ENCODE measurements at places on chromosomes 3 and 15.

DNA sequence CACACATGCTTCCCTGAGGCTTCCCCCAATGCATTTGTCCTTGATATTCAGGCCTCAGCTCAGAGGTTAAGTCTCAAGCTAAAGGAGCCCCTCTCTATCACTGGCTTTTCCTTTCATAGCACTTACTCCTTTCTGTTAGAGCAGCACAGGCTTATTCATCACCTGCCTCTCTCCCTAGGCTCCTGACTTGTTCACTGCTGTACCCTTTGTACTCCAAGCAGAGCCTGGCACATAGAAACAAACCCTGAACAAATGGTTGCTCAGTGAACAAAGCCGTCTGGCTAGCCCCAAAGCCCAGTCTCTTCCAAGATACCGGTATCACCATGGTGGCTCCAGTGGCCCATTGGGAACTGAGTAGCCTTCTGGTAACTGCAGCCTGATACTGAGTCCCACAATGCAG, 231.1 kb upstream of the TRIM42 start:
- peak; percentile 93 for ATAC-seq

GRCh38 chr15:69659454-69660050, 206.9 kb downstream of the RPLP1 start:
- ATAC-seq = no peak

DNA sequence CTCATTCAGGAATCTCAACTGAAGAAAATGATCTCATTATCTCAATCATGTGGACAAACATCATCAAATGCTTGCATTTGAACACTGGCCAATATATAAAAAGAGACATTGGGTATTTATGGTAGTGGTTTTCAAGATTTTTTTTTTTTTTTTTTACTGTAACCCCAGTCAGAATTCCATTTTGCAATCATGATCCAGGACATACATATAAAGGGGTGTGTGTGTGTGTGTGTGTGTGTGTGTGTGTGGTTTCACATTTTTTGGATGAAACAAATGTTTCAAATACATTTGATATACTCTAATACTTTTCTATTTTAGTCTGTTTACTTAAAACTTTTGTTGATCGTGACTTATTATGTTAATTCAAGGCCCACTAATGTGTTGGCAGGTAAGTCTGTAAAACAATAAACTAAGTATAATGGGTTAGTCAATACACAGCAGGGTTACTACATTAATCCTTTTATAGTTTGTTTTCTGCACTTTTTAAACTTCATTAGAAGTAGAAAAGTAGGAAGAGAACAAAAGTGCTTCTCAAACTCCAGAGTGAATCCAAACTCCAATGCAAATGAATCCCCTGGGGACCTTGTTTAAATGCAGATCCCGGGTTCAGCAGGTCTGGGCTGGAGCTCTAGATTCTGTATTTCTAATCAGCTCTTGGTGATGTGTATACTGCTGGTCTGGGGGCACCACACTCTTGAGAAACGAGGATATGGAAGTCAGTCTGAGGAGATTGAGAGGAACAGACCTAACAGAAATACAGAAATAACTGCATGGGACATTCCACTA, 17.6 kb downstream of the THRB start:
- ATAC-seq = no peak

- no peak for ATAC-seq
Measured at GRCh38 chr15:64193971-64194370, 31.1 kb upstream of the PPIB start.

DNA sequence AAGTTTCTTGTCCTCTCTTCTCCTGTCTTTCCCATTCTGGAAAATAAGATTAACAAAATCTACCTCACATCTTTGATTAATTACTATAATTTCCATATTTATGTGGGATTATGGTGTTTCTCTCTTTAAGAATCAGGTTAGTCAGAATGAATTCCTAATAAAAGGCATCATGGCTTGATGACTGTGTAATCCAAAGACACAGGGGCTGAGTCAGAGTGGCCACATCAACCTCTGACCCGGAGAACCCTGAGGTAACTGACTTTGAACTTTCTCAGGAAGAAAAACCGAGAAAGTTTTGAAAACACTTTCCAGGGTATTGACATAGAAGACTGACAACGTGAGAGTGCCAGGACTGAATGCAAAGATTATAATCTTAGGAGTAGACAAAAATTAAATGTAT, 170.3 kb upstream of the MCTP2 start:
- ATAC-seq = no peak

DNA sequence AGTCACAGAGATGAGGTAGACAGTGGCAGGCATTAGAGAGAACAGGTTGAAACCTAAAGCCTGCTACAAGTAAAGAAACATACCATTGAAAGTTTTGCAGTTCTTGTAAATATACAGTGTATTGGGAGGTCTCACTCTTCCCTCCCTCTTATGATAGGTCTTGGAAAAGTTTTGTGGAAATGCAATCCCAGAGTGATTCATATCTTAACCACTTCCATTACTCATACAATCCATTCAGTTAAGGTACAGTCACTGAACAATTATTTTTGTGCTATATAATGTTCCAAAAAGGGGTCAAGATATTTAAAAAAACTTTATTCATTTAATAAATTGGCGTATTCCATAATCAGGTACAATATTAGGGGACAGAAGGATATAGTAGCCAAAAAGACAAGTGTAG, 737.7 kb upstream of the ALCAM start:
- ATAC-seq = no peak

DNA sequence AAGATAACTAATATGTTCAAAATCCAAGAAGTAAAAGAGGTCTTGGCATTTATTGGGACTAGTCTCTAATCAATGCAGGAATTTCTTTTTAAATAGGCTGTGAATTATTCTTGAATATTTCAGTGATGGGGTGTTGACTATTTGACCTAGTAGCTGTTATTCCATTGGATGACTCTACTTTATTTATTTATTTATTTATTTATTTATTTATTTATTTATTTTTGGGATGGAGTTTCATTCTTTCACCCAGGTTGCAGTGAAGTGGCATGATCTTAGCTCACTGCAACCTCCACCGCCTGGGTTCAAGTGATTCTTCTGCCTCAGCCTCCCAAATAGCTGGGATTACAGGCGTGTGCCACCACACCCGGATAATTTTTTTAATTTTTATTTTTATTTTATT, 1227.8 kb downstream of the ZPLD1 start:
- ATAC-seq = no peak

- ATAC-seq = no peak
Measured at GRCh38 chr15:64423970-64424369, 36.3 kb downstream of the TRIP4 start.

DNA sequence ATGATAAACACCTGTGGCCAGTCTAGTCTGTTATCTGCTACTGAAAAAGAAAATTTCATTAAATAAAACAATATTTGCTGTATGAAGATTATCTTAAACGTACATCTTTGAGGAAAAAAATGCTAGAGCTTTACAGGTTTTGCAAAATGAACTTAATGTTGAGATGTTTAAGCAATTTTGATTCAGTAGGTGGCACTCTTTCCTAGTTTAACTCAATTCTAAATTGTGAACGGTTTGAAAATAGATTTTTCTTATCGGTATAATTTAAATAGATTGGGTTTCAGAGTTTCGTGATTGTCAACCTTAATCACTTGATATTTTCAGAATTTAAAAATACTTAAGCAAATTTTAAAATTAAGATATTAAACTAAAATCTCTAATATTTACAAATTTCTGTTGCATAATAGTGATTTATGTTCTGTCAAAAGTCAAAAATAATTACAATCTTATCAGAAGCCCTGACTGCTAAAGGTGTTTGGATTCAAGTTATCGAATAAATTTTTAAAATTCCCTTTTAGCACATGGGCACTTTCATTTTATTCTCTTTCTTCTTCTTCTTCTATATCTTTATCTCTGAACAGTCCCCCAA, 7.0 kb upstream of the RNF111 start:
- ATAC-seq = no peak

DNA sequence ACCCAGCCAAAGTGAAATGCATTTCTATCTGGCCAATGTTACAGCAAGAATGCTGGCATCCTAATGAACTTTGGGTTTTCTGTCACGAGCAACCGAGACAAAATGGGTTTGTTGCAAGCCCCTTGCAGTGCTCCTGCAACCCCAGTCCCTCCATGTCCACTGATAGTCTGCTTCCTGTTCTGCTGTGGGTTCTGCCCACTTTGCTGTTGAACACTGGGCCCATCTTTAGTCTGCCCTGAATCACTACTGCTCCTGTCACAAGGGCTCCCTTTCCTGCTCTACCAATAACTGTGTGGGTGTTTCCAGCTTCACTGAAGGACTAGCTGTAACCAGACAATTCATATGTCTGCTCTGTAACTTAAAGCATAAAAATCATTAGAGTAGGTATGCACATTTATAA, 12.7 kb upstream of the OXSR1 start:
- ATAC-seq = no peak

- ATAC-seq = no peak
Measured at GRCh38 chr3:149726716-149727407, 25.4 kb downstream of the COMMD2 start.

DNA sequence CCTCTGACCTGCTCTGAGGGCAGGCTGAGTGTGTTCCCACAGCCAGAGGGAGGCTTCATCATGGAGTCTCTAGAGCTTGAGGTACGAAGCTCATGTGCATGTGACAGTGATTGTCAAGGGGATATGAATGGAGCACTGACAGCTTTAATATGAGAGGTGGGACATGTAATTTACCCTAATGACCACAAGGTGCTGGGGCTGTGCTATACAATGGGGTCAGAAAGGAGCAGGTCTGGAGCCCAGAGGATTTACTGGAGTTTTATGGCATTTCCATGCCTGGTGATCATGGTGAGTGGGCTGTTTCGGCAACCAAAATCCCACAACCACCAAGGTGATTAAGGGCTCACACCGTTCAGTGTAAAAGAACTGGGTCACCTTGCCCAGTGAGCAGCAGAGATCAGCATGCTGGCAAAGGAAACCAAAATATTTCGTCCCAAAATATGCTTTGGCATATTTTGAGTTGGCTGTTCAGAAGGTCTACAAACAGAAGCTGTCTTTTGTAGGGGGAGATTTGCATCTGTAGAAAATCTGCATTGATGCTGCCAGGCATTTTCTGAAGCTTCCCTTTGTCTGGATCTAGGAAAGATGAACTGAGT, 40.1 kb upstream of the RASGRF1 start:
- ATAC-seq = no peak

GRCh38 chr3:25480811-25481210, 52.7 kb downstream of the RARB start:
- no peak for ATAC-seq

- ATAC-seq = no peak
Measured at GRCh38 chr3:23377928-23378672, 175.0 kb downstream of the UBE2E2 start.

DNA sequence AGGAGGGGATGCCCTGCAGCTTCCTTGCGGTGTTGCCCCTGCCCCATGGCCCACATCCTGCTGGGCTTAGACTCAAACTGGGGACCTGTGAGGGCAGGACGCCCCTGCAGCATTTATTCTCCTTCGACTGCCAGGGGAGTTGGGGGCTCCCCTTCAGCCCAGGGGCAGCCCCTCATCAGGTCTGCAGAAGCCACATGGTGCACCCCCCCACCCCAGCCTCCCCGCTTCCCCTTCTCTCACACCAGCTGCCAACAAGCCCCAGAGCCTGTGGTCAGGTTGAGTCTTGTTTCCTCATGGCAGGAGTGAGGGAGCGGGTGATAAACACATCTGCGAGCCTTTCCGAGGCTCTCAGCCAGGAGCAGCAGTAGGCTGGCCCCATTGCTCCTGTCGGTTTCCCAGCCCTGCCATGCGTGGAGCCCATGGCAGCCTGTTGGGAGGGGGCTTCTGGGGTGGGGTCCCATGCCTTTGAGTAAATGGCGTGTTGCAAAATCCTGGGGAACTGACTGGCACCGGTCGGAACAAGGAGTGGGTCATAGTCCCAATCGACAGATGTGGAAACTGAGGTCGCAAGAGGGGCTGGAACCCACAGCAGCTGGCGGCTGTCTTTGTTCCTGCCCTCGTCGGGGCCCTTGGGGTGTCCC, 27.8 kb downstream of the WNT7A start:
- ATAC-seq = no peak

DNA sequence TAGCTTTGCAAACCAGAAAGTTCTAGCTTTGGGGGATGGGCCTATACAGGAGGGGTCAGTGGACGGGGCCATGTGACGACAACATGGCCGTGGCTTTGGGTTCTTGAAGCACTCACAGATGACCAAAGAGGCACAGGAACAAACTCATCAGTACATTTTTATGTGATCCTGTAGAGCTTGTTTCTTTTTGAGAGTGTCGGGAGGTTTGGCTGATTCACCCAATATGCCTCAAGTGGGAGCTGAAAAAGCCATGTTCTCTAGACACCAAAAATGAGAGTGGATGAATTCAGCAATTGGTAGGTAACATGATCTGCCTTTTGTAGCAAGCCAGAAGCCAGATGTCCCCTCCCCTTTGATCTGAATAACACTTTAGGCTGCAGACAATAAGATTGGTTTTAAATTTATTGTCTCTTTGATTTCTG, 30.1 kb downstream of the GREM1 start:
- no peak for ATAC-seq

DNA sequence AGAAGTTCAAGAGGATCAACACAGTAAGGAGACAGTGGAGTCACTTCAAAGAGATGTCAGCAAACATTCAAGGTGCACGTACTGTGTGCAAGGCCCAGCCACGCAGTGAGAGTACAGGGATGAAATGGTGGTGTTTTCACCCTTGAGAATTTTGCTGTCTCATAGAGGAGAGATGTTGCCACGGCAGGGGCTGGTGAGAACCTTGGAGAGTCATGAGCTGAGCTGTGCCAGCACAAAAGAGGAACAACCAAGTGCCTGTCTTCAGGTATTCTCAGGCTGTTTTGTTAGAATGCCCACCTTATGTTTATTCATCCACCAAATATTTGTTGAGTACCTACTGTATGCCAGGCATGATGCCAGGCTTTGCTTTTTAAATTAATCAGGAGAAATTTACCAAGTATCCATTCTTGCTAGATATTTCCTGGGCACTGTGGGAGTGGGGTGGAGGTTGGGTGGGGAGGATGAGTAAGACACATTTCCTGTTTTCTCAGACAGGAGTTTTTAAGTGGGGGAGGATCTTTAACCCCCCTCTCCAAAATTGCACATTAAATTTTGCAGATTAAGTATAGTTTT, 72.6 kb downstream of the SLC6A11 start:
- no peak for ATAC-seq

GRCh38 chr3:39753391-39753790, 56.0 kb upstream of the MYRIP start:
- no peak for ATAC-seq

DNA sequence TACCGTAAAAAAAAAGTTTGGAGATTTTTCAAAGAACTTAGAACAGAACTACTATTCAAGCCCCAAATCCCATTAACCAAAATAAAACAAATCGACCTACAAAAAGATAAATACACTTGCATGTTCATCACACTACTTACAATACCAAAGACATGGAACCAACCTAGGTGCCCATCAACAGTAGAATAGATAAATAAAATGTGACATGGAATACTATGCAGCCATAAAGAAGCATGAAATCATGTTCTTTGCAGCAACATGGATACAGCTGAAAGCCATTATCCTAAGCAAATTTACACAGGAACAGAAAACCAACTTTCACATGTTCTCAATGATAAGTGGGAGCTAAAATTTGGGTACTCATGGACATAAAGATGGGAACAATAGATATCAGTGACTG, 768.7 kb downstream of the ROBO1 start:
- no peak for ATAC-seq

DNA sequence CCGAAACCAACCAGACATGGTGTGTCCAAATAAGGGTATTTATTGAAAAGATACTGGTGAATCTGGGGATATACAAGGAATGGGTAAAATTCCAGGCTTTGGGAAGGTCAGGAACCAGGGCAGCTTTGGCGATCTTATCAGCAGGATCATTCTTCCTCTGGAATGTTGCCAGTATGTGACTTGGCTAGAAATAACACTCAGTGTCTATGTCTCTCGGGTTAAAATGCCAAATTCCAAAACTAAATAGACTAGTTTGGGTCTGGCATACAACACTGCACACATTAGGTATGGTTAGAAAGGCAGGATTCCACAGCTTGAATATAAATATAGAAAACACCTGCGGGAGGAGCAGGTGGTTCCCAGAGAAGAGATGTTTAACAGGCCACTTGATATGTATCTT, 220.2 kb upstream of the CD96 start:
- no peak for ATAC-seq

All from motor neuron (in vitro differentiated cells).